ENCODE measurements at places on chromosomes 11 and 22.

DNA sequence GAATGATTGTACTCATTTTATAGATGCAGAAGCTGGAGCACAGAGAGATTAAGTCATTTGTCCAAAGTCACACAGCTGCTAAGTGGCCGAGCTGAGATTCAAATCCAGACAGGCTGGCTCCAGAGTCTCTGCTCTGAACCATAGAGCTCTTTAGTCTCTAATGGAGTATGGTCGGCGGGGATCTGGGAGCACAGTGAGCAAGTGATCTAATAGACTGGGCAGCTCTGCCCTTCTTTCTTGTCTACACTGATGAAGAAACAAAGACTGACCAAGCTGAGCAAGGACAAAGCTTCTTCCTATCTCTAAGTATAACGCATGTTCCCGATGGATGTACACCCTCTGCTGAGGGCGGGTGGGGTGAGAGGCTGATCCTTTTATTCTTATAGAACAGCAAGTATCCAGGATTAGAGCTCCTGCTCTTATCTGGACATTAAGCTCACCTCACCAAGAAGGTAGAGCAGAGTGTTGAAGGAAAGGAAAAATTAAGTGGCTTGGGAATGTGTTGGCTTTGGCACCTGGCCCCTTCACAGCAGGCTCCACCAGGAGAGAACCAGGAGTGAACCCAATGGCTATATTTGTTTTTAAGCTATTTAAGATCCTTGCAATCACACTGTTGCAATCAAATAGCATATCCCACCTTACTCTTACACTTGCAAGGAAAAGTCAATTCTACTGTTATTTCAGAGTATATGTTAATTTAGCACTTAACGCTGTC is 68.7 kb downstream of the ETS1 start:
- DNase-seq, result peak; percentile 63

- DNase-seq, result peak; percentile 16
These were observed 110.6 kb downstream of the NECTIN1 start for GRCh38 chr11:119618208-119618909.

GRCh38 chr11:122655527-122656072 is at the start of gene UBASH3B:
Gene UBASH3B (plus strand): TSS chr11:122655722. CDS start chr11:122656050, 328 bp downstream.
- peak; percentile 88 for DNase-seq

- DNase-seq, result peak; percentile 45
These were observed 427.9 kb upstream of the DDI1 start for GRCh38 chr11:103608566-103608965.

- no peak for DNase-seq
These were observed 1293.0 kb upstream of the TENM4 start for GRCh38 chr11:80733790-80734189.

DNA sequence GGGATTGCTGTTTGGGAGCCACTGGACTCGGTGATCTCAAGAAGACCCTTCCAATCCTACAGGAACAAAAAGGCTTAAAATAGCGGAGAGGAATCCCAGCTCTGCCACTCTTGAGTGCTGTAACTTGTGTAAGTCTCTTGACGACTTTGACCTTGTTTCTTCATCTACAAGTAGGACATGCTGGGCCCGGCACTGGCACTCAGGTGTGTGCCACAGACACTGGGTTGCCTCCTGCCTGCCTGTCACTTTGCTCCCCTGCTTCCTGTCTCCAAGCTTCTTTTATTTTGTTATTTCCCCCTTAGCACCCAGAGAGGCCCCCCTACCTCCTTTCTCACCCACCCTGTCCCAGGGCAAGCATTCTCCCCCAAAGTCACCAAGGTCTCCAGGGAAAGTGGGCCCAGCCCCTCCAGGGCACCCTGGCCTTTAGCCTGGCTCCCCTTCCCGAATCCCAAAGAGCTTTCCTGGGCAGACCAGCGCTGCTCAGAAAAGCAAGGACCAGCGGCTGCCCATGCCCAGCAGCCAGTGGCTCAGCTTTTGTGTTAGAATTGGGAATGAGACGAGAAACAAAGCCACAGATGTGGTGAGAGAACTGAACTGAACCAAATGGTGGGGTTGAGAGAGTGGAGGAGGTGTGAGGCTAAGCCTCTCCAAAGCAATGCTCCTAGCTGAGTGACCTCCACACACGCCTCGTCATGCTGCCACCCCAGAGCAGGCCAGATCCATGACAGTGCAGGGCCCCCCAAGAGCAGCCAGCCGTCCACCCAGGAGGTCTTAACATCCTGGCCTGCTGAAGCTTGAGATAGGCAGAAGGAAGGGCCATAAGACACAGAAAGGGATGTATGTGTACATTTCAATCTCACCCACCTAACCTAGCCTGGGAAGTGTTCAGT is 4.5 kb downstream of the TRIM29 start:
- no peak for DNase-seq

DNA sequence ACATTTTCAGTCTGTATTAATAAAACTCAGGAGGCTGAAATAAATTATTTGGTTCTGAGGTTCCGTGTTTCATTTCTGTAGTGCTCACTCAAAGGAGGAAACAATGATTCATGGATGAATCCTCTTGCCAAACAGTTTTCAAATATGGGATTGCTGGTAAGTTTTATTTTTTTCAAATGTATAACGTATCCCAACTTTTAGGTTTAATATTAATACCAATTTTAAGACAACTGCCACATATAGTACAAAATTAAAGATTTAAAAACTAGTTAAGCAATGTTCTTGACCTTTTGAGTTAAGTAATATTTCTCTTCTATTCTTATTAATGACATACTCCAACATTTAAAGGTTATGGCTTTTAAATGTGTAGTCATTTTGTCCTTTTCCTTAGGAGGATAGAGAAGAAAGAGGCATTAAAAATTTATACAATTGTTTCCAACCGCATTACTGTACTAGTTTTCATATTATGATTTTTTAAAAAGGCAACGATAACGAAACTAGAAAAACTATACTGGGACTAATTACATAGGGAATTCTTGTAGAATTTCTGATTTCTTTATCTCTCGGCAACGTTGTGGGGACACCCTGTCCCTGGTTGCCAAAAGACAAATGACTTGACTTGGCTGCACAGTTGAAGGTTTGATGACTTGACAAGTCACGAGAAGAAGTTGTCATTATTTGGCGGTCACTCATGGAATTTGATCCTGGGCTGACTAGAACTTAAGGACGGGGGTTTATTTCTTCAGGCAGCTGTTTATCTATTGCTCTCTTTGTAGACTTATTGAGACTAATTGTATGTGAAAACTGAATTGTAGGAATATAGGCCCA is 69.1 kb upstream of the ADSL start:
- DNase-seq, result peak; percentile 79

DNA sequence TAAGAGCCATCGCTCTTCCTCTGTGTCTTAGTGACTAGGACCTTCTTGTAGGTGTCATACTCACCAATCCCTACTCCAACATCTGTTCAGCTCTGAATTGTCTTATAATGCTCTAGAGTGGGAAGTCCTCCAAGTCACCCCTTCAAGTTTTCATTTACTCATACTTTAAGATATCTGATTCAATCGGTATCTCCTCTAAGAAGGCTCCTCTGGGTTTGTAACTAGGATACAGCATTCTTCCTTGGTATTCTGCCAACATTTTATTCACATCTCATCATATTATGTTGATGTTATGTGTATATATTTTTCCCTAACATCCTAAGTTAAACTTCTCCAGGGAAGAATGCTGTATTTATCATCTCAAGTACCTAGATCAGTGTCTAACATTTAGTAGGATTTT is 662.1 kb downstream of the NTM start:
- peak; percentile 44 for DNase-seq

DNA sequence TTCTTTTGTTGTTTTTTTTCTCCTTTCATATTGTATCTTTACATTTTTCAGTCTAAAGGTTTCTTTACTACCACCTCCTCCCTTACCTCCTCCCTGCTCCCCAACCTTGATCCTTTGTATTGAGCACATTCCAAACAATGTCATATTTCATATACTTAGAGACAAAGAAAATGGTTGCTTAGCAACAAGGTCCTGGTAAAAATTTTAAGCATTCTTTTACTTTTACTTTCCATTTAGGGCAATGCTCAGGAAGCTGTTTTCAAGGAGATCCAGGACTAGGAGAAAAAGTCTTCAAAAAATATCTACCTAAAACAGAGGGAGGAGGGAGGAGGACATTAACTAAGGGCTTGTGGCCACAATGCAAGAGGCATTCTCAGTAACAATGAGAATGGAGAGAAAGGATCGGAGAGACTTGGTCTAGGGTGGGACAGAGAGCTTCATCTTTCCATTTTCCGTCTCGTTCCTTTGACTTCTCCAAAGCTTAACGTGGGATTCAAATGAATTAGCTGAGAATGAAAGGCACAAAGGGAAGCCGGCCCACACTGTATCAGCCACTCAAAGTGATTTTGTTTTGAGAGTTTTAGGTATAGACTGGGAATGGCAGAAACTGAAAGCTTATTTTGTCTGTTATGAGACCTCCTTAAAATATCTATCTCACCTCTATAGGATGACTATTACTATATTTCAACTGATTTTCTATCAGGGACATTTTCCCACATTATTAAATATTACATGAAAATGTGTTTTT is 455.7 kb downstream of the RAB38 start:
- DNase-seq, result peak; percentile 2

- DNase-seq, result peak; percentile 10
These were observed 55.7 kb downstream of the SYTL2 start for GRCh38 chr11:85755285-85755684.

DNA sequence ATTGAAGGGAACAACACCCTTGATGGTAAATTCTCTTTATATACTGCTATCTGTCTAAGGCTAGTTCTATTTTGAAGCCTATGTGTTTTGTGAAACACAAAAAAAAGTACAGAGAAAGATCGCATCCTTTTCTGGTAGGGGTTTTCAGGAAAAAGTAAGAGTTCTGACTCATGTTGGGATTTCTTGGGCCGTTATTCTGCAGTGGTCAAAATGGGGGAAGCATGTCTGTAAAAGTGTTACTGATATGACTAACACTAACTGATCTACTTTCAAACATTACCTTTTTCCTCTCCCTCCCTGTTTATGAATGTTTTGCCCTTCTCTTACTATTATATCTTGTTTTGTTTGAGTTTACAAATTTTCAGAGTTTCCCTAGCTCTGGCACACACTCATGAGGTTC is 53.9 kb downstream of the CTNND1 start:
- DNase-seq, result no peak

GRCh38 chr11:14418801-14419417 is 59.9 kb upstream of the RRAS2 start:
- peak; percentile 55 for DNase-seq

DNA sequence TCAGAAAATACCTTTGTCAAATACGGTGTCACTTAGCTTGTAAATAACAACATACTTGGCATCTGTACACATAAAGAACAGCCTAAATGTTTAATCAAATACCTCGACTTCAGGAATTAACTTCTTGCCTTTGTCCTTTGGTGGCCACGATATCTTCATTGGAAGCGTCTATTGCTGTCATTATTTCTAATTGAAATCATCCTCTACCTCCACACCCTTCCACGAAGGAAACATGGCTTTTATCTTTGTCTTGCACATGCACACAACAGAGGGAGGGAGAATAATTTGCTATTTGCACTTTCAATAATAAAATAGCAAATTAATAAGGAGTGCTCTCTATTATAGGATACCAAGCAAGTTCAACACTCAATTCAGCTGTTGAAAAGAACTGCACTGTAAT is 25.8 kb upstream of the SOX6 start:
- DNase-seq, result no peak

DNA sequence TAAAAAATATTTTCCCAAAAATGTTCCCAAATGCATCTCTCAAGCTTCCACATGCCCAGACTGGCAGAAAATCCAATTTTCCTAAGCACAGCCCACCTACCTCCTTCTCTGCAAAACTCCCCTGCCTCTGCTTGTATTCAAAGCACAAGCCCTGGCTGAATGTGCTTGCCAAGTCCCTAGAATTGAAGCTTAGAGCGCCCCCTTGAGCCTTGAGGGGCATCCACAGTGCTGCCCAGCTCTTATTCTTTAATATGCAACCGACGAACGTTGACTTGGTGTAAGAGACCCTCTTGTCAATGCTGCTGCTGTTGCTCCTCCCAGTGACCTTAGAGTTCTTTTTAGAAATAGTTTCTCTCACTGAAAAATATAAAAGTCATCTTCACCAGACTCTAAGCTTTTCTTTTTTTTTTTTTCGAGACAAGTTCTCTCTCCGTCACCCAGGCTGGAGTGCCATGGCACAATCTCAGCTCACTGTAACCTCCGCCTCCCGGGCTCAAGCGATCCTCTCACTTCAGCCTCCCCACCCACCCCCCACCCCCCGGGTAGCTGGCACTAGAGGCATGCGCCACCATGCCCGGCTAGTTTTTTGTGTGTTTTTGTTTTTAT is 63.5 kb upstream of the CAPRIN1 start:
- DNase-seq, result peak; percentile 91

DNA sequence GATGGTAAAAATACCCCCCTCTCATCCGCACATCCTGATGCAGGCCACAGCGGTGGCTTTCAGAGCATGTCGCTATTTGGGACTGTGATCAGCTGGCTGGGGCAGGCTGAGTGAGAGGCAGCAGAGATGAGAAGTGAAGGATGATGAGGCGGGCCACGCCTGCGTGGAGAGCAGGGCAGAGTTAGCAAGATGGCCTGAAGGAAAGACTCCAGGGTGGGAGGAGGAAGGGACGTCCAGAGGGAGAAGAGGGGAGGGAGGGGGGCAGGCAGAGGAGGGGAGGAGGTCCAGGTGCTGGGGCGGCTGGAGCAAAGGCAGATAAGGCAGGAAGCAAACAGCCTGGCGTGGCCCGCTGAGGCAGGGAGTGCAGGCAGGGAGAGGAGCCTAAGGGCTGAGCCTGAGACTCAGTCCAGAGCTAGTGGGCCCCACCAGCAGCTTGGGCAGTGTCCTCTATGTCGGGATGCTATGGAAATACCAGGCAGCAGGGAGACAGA is 29.1 kb downstream of the LRFN4 start:
- DNase-seq, result no peak

- DNase-seq, result no peak
These were observed 62.1 kb downstream of the TRAF6 start for GRCh38 chr11:36447947-36448346.

DNA sequence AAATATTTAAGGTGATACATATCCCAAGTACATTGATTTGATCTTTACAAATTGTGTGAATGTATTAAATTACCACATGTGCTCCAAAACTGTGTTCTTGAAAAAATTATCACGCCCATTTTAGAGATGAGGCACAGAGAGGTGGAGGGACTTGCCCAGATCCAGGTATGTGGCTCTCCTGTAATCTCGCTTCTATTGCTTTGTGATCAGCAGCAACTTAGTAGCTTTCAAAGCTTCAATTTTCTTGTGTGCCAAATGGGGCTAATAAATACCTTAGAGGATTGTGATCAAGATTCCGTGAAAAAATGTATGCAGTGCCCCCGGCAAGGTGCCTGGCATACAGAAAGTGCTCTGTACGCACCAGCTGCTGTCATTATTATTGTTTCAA is 18.0 kb downstream of the PTPRJ start:
- DNase-seq, result no peak

DNA sequence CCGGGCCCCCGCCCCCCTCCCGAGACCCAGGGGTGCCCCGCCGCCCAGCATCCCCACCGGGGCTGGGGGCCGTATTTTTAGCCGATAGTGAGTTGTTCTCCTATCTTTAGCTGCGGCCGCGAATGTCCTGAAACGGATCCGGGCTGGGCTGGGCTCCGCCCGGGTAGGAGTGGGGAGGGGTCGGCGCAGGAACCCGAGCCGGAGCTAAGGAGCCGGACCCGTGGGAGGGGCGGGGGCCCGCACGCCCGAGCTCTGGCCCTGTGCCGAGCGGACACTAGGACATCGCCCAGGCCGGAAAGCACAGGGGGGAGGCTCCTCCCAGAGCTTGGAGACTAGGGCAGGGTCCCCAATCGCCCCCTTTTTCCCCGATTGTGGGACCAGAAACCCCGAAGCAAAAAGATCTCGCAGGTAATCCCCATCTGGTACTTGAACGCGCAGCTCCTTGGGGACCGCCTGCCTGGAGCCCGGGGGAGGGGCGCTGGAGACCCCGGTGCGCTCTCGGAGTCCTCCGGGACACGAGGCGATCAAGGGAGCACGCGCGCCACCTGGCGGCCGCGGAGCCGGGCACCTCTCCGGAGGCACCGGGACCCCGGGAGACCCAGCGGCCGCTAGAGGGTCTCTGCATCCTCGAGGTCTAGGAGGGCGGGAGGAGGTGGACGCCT is 669 bp downstream of the CDC42EP2 start:
- peak; percentile 77 for DNase-seq

All from cardiac fibroblast (primary cell).